ENCODE measurements at places on chromosomes 13 and 19.

- DNase-seq, result no peak
These were observed 16.2 kb downstream of the KCTD4 start for GRCh38 chr13:45184693-45185092.

DNA sequence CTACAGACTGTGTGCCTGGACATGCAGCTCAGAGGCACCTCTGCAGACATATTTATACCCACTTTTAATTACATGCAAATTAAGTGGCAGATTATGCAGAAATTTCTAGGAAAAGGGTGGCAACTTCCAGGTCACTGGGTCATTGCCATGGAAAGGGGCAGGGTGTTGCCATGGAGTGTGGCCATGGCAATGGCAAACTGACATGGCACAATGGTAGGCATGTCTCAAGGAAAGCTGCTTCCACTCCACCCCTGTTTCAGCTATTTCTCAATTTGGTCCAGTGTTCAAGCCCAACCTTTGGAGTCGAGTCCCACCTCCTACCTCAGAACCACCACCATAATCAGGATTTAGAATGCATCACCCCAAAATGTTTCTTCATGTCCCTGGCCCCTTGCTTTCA lies 170.7 kb upstream of the TSHZ3 start:
- no peak for DNase-seq

DNA sequence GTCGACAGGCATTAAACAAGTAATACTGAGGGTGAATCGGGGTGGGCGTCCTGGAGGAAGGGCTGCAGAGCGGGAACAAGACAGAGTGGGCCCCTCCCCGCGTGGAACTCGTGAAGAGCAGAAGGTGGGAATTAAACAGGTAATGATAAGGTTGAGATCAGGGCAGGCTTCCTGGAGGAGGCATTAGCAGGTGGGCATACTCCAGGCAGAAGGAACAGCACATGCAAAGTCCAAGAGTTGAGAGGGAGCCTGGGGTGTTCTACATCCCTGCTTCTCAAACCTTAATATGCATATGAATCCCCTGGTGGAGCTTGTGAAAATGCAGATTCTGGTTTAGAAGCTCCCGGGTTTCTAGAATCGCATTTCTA lies 23.3 kb downstream of the SLC8A2 start:
- DNase-seq, result no peak

DNA sequence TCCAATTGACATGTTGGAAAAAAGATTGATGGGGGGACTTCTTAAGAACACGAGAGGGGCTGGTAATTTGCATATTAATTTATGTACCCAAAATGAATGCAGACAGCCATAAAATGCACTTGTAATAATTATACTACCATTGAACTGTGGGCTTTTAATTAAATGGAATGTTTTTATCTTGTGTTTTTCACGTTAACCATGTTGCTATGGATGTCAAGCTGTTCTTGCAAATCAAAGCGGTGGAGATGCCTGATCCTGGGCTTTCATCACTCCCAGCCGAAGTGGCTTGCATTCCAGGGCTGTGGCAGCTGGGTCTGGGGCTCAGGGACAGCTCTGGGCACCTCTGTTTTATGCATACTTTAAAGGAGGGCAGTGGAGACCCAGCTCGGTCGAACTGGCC lies 179.4 kb upstream of the TMTC4 start:
- no peak for DNase-seq

- DNase-seq, result no peak
These were observed 1556.2 kb downstream of the SLITRK5 start for GRCh38 chr13:89227356-89227755.

GRCh38 chr13:31160857-31161556 lies 697 bp downstream of the HSPH1 start:
- DNase-seq, result peak; percentile 42

DNA sequence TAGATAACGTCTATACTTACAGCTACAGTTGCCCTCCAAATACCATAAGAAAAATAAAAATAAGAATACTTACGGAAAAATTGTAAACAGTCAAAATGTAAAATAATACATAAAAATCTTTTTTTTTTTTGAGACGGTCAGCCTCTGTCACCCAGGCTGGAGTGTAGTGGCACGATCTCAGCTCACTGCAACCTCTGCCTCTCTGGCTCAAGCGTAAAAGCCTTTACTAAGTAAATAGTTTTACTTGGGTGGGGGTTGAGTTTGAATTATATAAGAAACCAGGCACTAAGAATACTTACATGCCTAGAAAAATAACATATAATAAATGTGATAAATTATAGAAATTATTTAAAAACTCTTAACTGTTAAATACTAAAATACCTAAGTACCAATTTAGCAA lies 1413.0 kb upstream of the PRR20A start:
- DNase-seq, result no peak

DNA sequence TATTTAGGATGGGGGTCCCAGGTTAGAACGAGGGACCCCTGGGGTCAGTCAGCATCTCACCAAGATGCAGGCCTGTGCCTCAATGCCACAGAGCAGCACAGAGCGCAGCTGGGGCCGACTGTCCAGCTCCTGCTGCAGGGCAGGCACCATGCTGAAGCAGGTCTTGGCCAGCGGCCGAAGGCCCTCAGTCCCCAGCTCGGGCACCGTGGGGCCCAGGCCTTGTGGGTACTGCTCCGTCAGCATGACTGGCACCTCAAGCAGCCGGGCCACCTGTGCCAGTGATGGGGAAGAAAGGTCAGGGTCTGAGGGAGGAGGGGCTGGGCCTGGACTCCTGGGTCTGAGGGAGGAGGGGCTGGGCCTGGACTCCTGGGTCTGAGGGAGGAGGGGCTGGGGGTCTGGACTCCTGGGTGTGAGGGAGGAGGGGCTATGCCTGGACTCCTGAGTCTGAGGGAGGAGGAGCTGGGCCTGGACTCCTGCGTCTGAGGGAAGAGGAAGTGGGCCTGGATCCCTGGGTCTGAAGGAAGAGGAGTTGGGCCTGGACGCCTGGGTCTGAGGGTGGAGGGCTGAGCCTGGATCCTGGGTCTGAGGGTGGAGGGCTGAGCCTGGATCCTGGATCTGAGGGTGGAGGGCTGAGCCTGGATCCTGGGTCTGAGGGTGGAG lies 5.7 kb downstream of the ISOC2 start:
- DNase-seq, result no peak

DNA sequence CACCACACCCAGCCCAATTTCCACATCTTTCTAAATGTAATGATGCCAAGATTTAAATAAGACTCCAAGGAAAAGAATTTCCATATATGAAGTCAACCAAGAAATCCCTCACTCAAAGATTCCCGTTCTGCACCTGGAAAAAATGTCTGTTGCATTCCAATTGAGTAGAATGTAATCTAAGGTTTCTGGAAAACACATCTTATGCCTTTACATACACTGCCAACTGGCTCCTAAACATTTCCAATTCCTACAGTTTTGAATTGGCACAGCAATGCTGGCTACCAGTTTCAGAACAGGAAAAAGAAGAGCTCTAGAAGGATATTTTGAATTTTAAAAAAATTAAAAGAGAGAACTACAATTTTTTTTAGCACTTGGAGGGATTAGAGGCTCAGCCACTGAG lies 43.0 kb downstream of the COL4A2 start:
- no peak for DNase-seq

DNA sequence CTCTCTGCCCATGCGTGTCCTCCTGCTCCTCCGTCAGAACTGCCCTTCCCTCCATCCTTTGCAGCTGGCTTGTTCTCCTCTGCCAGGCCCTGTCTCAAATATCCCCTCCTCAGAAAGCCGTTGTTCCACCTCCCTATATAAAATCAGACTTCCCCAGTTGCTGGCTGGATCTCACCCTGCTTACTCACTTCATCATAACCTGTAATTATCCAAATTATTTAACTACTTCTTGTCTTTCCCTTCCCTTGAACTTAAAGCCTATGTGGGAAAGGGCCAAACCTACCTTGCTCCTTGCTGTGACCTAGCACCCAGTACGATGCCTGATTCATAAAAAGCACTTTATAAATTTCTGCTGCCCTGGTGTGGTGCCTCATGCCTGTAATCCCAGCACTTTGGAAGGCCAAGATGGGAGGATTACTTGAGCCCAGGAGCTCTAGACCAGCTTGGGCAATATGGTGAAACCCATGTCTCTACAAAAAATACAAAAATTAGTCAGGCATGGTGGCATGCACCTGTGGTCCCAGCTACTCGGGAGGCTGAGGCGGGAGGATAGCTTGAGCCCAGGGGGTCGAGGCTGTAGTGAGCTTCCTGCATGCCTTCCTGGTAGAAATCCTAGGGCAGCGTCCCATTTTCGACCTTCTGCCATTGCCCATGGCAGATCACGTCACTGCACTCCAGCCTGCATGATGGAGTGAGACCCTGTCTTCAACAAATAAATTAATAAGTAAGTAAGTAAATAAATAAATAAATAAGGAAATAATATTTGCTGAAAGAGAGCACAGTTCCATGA lies 39.5 kb upstream of the ZNF536 start:
- no peak for DNase-seq

- no peak for DNase-seq
These were observed 45.2 kb upstream of the HMGB1 start for GRCh38 chr13:30510811-30511371.

DNA sequence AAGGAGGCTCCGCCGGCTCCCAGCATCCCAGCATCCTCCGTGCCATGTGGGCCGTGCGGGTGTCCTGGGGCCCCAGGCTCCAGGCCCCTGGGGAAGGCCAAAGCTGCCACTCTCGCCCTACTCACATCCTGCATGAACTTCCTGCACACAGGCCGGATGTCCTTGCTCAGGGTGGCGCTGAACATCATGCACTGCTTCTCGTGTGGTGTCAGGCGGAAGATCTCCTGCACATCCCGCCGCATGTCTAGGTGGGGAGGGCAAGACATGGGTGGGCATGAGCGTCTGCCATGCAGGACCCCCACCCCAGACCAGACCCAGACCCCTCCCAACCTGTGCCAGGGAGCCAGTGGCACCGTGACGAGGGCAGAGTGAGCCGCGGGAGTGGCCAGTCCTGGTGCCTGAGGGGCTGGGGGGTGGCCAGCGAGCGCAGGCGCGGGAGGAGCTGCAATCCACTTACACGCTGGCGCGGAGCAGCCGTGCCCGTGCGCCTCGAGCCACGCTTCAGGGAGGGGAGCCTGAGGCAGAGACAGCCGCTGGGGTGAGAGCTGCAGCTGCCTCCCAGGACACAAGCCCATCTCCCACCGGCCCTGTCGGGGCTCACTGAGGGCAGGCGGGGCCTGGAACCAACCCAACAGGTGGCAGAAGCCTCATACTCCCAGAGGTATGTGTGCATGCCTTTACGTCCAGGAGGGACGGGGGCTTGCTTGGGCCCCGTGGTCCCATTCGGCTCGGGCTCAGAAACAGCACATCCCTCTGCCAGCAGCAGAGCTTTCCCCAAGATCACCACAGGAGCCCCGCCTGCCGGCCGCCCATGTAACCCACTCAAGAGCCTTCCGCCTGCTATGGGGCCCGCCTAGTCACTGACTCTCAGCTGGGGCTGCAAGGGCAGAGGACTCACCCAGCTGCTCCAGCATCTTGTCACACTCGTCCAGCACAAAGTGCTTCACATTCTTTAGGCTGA lies 8.8 kb downstream of the DDX39A start:
- no peak for DNase-seq

DNA sequence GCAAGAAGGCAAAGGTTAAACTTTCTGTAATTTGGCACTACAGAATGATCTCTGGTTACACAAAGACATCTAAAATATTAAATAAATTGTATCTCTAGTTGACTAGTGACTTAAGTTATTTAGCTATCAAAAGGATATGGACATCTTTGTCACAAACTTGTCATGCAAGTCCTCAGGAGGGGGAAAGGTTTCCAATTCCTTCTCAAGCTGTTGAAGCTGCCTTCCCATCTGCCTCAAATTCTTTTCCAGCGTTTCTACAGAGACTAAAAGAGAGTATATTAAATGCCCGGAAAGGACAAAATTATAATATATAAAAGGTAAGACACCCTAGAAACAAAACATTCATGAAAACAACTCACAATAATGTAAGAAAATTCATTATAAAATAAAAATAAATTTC lies 324.5 kb downstream of the DIAPH3 start:
- no peak for DNase-seq

DNA sequence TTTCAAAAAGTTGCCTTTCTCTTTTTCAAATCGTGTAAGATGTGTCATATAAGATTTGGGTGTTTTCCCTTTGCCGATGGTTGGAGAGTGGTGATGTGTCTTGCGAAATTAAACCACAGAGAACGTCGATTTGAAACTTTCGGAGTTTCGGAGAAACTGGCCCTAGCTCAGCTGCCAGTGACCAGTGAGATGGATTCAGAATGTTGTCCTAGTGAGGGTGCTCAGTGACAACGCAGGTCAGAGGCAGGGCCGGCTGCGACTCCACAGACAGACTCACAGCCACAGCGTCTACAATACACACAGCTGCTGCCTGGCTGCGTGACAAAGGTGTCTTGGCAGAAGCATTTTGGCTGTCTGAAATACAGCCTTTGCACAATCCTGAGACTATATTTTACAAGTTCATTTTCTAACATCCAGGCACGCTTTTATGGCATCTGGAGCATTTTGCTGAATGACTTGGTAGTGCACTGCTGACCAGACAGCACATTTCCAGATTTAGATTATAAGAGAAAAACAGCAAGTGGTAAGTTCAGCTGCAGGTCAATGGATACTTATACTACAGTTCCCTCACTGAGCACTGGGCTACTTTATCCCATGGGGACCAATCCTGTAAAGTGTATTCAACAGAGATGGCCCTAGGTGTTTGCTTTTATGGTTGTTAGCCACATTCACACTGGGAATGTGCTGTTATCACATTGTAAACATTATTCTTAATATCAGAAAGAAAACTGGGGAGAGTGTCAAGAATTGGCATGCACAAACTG lies 207.5 kb downstream of the KCNRG start:
- DNase-seq, result no peak

GRCh38 chr19:43519436-43520088 lies 7.4 kb downstream of the ETHE1 start:
- DNase-seq, result peak; percentile 80

- DNase-seq, result peak; percentile 78
These were observed 46.7 kb downstream of the GAS6 start for GRCh38 chr13:113816946-113817859.

- DNase-seq, result no peak
These were observed 19.5 kb downstream of the RASA3 start for GRCh38 chr13:114112826-114113322.

DNA sequence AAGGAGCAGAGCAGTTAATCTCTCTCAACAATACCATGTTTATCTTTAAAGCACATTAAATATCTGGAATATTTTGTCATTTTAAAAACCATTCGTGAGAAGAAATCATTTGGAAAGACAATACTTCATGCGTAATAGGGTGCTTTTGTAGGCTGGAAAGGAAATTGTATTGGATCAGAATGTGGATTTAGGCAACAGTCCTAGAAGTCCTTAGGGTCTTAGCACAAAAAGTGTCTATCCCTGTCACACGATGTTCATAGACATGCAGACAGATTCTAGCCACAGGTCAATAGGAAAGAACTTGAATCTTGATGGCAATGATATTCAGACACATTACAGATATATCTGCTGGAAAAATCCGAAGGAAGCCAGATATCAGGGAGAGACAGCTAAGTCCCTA lies 156.0 kb downstream of the KCTD12 start:
- DNase-seq, result no peak

DNA sequence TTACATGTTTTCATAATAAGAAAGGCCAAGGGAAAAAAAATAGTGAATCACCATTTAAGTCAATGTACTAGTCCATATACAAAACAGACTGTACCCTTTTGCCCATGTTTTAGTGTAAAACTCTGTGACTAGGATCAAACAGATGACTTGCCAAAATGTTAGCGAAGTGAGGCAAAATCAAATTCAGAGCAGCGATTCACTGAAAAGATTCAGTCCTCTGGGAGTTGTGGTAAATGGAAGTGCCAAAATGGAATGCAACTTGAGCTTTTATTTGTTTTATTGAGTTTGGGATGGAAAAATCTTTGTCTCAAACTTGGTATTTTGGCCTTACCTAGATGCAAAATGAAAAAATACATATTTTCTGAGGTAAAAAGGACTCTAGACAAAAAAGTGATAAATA lies 9.1 kb downstream of the CDADC1 start:
- DNase-seq, result no peak

Measured in stimulated activated CD4-positive, alpha-beta T cell treated with anti-CD3 and anti-CD28 coated beads, Interleukin-15, amount 100 ng/mL, for 48 hours (primary cell).